ENCODE measurements at places on chromosomes 7 and 10.

GRCh38 chr7:108525327-108525984 lies 479 bp downstream of the PNPLA8 start:
- no peak for DNase-seq

GRCh38 chr7:1897076-1897860 lies 227.2 kb downstream of the ELFN1 start:
- no peak for DNase-seq

DNA sequence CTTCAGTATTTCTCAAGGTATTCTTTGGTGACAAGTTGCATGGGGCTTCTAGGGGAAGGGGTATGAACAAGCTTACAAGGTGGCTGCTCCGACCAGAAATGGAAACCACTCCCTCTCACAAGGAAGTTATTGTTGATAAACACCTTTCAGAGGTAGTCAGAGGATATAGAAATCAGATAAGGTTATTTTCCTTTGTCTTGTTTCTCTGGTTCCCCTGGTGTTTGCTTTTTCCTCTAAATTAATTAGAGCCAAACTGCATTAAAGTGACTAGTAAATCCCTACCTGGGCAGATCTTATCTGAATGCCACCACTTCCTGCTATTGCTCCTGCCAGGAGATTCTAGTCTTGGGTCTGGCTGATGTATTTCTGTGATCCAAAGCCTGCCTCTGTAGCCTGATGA lies 725.4 kb downstream of the INHBA start:
- no peak for DNase-seq

DNA sequence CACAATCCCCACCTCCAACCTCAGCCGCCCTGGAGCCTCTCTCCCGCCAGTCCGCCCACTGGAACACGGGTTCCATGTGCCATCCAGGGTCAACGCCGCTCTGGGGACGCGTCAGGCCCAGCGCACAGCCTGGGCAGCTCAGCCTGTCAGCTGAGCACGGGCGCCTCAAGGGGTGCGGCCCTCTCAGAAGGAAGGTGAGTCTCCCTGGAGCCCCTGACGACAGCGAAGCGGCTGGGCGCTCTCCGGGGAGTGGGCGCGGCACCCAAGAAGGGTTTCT lies 1.2 kb upstream of the SLC18A3 start:
- no peak for DNase-seq

DNA sequence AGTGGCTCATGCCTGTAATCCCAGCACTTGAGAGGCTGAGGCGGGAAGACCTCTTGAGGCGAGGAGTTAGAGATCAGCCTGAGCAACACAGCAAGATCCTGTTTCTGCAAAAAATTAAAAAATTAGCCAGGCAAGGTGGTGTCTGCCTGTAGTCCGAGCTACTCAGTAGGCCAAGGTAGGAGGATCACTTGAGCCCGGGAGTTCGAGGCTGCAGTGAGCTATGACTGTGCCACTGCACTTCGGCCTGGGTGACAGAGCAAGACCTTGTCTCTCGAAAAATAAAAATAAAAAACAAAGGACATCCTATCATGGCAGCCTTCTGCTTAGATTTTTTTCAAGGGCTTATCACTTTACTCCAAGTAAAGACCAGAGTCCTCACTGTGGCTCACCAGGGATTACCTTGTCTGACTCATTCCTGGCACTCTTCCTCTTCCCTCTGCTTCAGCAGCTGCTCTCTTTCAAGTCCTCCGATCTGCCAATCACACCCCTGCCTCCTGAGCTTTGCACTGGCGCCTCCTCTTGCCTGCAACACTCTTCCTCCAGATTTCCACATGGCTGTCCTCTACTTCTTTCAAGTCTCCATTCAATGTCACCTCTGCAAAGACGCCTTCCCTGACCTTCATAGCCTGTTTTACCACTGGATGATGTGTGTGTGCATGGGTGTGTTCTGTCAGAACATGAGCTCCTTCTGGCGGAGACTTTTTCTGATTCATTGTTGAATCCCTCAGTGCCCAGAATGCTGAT lies 7.7 kb downstream of the PRTFDC1 start:
- no peak for DNase-seq

DNA sequence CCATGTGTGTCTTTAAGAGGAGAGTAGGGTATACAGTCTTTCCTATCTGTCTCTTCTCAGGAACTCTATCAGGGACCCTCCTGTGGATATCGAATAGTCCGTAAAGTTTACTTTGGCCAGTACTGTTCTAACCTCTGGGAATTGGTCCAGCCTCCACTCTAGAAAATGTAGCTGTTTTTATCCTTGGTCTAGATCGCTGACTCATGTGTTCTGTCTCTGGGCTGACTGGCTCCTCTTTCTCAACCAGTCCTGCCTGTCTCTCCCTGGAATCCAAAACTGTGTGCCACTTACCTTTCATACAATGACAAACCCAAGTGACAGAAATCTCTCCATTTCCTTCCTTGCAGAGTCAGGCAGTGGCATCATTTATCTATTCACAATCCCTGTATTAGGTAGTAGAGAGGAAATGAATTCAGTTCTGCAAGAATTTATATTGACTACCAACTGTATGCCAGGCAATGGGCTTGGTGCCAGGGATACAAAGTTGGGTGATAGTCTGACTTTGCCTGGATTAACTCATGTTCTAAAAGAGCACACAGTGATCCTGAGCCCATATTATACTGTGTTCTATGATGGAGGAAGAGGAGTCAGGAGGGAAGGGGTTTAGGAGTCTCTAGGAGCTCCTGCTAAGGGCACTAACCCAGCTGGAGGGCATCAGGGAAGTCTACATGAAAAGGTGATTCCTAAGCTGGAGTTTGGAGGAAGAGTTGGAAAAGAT lies 232.7 kb downstream of the LRMDA start:
- no peak for DNase-seq

DNA sequence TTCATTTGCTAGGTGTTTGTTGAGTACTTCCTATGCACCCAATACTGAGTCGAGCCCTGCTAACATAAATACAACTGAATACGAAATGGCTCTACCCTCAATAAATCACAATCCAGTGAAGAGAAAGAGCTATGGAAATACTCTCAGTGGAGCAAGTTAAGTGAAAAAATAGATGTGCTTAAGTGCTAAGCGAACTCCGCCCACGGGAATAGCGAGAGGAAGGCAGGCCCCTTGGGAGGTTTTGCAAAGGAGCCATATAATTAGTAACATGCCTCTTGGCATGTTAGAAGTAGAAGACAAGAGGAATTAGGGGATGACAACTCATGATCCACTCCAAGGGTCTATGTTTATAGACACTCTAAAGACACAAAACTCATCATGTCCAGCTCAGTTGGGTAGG lies 42.8 kb upstream of the TSPAN33 start:
- DNase-seq = no peak

- DNase-seq = no peak
Measured at GRCh38 chr10:112999102-112999501, 49.1 kb downstream of the TCF7L2 start.

DNA sequence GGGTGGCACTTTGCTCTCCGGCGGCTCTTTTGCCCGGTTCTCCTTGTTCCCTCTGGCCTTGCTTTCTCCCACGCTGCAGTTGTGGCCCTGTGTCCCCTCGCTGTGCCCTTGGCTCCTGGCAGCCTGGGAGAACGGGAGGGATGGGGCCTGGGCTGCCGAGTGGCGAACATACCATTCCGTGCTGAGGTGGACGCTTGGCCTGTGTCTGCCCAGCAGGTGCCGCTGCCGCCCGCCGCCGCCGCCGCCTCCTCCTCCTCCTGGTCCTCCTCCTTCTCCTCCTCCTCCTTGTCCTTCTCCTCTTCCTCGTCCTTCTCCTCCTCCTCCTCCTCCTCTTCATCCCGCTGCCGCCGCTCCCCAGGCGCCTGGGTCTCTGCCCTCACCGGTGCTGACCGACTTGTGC lies 36.0 kb downstream of the AGAP3 start:
- no peak for DNase-seq

GRCh38 chr10:116472891-116473290 lies 45.2 kb downstream of the PNLIPRP3 start:
- DNase-seq = no peak

- DNase-seq = no peak
Measured at GRCh38 chr7:74019149-74019548, 8.8 kb upstream of the ELN start.

DNA sequence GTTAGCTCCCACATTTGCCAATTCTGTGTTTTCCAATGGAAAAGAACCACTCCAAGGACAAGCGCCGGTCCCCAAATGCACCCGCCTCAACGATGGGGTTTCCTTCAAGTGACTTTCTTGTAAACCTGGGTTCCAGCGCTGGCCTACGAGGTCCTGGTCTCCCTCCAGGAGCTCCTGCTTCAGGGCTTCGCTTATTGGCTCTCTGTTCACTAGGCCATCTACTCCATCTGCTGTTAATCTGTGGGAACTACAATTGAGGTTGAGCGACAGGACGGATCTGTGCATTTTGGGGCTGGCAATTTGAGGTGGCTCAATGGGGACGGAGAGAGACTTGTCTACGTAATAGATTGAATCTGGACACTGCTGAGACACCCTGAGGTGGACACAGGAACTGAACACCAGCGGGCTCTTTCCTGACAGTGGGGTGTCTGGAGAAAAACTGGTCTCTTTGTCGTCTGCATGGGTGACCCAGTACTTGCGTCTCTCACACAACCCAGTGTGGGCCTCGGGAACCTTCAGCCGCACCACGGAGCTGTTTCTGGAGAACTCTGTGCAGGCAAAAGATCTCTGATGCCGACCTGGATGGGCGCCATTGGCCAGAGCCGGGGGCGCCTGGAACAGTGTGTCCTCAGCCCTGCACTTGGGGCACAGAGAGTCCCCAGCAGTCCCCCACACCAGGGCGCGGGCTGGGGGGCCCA lies 115.9 kb upstream of the ADAM12 start:
- peak; percentile 6 for DNase-seq

DNA sequence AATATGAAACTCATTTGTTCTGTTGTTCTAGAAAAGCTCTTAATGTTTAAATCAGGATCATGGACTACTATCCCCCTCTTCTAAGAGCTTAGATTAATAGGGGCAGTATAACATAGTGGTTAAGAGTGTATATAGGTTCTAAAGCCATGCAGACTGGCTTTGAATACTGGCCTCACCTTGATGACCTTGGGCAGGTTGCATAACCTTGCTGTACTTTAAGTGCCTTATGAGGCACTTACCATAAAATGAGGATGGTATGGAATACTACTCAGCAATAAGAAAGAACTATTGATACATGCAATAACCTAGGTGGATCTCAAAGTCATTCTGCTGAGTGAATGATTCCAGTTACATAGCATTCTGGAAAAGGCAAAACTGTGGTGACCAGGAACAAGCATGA lies 53.6 kb downstream of the GBF1 start:
- no peak for DNase-seq

DNA sequence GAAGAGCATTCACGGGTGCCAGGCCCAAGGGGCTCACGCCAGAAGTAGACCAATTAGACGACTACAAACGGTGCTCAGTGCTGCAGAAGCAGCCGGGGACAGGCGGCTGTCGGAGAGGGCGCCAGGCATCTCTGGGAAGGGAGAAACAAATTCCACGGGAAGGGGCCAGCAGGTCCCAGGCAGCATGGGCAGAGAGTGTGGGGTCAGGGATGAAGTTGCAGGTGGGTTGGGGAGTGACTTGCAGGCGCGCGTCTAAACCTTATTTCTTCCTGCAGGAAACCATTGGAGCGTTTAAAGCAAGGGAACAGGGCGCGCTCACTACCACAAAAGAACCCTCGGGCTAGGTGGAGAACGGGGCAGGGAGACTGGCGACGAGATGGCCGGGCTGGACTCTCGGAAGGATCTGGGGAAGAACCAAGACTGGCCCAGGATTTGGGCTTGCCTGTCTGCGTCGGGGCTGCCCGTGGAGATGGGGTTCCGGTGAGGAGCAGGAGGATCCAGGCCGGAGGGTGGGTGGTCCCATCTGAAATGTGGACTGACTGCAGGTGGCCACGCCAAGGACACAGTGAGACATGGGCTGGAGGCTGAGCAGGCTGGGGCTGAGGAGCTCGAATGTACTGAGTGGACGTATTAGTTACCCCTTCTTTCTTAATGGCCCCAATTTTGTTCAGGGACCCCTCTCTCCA lies 116.3 kb upstream of the DIP2C start:
- DNase-seq = no peak

DNA sequence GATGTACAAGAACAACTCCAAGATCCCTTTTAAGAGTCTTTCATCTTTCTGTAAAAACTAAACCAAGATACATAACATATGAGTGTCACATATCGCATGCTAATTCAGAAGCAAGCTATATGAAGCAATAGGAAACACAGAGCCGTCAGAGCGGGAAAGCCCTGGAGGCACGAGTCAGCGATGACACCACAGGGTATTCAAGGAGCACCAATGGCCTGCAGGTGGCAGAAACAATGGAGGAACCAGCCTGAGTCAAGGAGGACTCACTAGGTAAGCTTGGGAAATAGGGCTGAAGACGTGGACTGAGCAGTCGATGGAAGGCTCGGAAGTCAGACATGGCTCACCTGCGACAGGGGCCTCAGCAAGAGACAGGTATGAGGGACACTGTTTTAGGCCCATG lies 214.4 kb downstream of the FAM107B start:
- peak; percentile 87 for DNase-seq

DNA sequence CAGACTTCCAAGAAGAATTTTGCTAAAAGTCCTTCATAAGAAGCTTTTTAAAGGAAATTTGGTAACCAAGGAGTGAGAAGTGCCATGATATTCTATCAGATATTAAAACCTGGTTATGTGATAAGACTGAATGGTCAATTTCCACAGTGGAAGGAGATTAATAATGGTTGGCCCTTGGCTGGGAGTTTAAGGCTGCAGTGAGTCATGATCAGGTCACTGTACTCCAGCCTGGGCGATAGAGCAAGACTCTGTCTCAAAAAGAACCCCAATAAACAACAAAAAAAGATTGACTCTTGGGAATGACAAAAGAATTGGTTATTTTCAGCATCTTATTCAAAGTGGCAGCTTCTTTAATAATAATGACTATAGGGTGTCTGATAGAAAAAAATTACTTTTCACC lies 37.2 kb downstream of the EXOC4 start:
- DNase-seq = no peak

GRCh38 chr7:39589323-39590111 lies 23.3 kb downstream of the YAE1 start:
- peak; percentile 77 for DNase-seq

GRCh38 chr10:96478355-96478754 lies 35.4 kb downstream of the TLL2 start:
- no peak for DNase-seq

DNA sequence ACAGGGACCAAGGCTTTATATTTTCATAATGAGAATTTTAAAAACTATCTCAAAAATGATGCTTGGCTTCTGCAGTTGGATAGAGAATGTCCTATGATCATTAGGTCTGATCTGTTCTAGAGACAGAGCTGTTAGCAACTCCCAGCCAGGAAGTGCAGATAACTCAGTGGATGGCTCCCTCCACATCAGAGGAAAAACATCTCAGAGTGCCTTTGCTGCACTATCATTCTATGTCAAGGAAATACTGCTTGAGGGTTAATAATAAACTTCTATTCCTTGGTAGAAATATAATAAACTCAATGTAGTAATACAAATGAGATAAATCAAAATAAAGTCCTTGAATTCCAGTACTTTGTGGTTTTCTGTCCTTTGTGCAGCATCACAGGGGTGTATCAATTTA lies 78.0 kb upstream of the BET1 start:
- DNase-seq = no peak

DNA sequence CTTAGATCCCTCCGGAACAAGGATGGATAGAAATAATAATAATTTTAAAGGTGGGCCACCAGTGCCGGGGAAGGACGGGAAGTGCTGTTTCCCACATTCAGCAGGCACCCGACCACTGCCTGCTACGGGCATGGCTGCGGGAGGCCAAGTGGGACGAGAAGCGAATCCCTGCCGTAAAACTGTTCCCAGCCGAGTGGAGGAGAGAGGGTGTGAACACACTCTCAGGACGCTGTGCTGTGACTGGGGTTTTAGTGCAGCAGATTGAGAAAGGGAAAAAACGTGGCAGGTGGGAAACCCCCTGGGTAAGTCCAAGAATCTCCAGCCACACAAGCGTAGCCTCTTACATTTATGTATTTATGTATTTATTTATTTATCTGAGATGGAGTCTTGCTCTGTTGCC lies 158.8 kb downstream of the DNAJB6 start:
- DNase-seq = peak; percentile 44
